ENCODE measurements at places on chromosomes 4 and X.

- no peak for DNase-seq
Measured at GRCh38 chr4:136754810-136755530, 777.3 kb downstream of the PCDH18 start.

- DNase-seq = peak; percentile 50
Measured at GRCh38 chrX:64204701-64205440, 637 bp downstream of the AMER1 start.

DNA sequence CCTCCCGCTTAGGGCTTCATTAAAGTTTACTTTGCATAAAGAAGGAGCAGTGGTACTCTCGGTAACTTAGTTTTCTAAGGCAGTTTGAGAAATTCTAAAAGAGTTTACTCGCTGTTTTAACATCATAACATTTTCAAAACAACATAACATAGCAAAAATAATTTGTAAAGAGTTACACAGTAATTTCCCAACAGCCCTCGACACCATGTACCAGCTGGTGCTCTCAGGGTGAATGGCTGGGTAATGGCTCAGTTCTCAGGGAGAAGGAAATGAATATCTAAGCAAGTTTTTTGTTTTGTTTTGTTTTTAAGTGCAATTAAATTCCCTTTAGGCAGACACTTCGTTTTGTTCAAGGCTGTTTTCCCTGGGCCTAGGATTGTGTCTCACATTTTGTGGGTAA lies 435.3 kb downstream of the C4orf33 start:
- DNase-seq = no peak

DNA sequence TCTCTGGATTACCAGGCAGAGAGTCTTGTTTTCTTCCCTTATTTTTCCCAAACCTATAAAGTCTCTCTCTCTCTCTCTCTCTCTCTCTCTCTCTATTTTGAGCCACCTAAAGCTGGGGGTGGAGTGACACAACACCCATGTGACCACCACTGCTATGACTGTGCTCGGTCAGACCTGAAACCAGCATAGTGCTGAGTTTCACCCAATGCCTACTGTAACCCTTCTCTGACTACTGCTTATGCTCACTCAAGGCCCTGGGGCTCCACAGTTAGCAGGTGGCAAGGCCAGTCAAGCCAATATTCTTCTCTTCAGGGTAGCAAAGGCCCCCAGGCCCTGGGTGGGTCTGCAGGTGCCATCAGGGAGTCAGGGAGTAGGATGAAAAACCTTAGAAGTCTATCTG lies 114.7 kb upstream of the ARMCX2 start:
- DNase-seq = no peak

GRCh38 chr4:114384629-114385028 lies 214.0 kb upstream of the UGT8 start:
- DNase-seq = peak; percentile 78

DNA sequence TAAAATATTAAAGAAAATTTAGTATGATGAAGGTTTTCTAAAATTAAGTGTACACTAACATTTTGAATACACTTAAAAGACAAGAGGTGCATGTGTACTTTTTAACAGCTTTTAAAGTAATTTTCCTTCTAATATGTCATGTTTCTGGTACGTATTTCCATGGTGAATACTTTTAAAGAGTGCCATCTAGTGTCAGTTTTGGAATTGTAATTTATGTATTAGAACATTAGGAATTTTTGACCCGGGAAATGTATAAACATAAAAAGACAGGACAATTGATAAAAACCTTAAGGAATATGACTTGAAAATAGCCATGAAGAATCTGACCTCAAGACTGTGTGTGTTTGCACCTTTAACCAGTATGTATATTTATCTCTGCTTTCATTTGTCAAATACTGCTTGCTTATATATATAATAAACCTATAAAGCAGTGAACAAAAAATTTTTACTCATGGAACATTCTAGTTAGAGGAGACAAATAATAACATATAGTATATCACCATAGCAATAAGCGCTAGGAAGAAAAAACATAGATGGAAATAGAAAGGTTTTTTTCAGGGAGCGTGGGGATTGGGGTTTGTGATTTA lies 7.2 kb downstream of the GSTCD start:
- peak; percentile 49 for DNase-seq

GRCh38 chrX:15322472-15322871 lies 7.0 kb upstream of the ASB11 start:
- no peak for DNase-seq

DNA sequence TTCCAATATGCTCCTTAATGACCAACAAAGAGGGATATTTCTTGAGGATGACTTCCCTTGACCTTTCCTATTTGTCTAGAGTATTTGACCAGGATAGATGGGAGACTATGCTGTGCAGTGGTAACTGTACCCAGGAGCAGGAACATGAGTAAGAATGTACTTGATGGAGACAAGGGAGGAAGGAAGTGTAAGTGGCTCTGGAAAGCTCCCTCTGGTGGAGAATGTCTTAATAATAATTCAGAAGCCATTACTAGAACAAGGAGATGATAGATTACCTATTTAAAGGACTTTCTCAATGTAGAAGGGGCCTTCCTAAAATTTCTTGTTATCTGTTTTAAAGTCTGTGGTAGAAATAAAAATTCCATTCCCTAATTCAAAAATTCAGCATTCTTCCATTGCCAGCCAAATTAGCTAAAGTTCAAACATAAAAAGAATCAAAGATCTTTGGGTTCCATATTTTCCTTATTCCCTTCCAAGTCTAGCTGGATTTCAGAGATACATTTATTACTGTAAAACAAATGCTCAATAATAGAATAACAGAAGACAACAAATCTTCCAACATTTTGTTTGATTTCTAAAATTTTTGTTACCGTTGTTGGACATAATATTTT lies 83.8 kb downstream of the GRID2 start:
- DNase-seq = peak; percentile 68

DNA sequence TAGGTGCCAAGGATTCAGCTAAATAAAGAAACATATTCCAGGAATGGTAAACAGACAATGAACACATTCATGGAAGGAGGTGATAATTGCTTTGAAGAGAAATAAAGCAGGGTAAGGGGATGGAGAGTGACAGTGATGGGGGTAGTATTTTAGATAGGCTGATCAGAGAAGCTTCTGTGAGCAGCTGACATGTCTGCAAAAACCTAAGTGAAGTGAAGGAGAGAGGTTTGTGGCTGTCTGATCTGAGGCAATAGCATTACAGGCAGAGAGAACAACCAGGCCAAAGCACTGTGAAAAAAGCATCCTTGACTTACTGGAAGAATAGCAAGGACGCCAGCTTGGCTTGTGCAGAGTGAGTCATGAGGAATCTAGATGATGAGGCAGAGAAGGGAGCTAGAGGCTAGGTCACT lies 271.9 kb upstream of the GATB start:
- DNase-seq = no peak

DNA sequence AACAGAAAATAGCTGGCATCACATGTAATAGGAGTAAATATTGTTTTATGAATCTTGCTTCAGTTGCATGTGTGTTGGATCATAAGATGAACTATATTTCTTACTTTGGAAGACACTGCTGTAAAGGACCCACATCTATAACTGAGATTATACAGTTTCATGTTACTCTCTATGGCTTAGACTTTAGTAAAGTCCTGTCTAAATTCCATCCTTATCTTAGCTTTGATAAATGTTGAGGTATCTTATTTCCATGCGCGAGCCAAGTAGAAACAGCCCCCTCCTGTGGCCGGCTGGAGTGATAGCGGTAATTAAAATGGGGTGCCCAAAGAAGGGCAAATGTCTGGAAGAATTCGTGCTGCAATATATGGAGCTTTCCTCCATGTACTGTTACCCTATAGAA lies 43.0 kb downstream of the CCDC158 start:
- DNase-seq = peak; percentile 60

DNA sequence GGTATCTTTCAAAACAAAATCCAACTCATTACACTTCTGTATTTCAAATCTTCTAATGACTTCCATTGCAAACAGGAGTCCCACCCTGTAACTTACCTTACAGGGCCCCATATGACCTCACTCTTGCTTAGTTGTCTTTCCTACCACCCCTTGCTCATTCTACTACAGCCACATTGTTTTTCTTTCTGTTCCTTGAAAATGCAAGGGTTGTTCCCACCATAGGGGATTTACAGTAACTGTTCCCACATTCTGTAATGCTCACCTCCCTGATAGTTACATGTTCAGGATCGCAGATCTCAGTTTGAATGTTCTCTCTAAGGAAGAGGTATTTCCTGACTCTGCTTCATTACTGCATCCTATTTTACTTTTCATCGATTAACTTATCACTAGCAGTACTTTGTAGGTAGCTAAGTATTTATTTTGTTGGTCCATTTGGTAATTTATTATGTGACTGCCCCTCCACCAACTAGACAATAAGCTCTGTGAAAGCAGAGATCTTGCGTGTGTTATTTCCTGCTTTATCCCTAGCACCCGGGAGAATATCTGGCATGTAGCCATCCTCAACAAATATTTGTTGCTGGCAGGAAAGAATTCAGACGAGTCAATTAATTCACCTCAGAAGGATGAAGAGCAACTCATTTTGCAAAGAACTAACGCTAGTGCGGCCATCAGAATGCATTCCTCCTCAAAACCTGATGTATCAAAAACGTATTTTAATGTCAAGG lies 21.4 kb downstream of the MAOB start:
- DNase-seq = no peak

GRCh38 chr4:176767183-176767582 lies 25.5 kb downstream of the VEGFC start:
- DNase-seq = no peak

DNA sequence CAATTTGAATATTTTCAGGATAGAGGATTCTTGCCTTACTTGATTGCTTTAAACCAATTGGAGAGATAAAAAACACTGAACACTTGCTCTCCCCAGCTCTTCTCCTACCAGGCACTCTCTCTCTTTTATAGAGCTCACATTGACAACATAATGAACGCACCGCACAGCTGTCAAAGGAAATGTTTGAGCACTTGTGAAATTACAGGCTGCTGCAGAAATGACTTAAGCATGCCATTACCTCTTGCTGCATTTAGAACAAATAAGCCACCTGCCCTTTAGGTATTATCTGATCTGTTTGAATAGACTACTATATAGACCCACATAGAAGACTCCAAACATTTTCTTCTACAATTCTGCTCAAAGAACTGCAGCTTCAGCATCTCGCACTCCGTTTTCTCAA lies 227.7 kb downstream of the C4orf33 start:
- DNase-seq = no peak

GRCh38 chr4:110484029-110484428 lies 8.1 kb downstream of the ENPEP start:
- peak; percentile 60 for DNase-seq

GRCh38 chr4:148369919-148370318 lies 72.3 kb downstream of the NR3C2 start:
- DNase-seq = no peak

DNA sequence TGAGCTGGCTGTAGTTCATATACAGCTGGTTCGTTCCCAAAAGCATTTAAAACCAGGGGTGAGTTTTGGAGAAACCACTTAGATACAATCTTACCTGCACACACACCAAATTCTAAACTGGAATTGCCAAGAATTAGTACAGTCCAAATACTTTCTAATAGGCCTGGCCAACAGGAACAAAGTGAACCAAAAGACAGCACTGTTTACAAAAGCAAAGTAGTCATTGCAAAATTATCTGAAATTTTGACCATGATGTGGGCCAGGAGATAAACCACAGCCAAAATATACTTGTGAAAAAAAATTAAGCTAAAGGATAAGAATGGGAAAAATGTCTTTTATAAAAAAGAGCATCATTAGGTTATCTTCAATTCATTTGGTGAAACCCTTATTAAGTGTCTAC lies 37.9 kb upstream of the NAP1L5 start:
- no peak for DNase-seq

DNA sequence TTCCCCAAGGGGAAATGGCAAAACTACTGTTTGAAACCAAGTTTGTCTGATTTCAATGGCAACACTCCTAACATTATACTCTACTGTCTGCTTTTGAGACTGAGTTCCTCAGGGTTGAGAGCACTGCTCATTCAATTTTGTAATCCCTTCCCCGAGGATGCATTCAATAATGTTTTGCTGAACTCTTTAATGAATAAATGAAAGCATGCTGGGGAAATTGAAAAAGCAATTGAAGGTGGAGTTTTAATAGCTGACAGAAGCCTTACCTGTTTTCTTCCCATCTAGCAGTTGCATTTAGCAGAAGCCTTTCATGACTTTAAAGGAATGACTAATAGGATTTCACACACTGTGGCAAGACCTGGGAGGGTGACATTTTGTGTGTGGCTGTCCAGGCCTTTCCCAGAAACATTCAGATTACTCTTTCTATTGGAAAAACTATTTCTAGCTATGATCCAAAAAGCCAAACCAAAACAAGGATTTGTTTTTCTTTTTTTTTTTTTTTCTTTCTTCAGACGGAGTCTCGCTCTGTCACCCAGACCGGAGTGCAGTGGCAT lies 45.1 kb downstream of the DTHD1 start:
- no peak for DNase-seq

DNA sequence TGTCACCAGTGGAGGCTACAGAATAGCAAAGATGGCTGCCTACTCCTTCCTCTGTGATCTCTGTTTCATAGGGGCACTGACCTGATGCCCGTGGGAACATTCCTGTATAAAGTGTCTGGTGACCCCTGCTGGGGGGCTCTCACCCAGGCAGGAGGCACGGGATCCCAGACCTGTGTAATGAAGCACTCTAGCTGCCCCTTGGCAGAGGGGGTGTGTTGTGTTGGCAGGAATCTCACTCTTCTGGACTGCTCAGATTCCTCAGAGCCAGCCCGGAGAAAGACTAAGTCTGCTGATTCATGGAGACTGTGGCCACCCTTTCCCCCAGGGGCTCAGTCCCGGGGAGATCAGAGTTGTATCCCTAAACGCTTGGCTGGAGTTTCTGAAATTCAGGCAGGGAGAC lies 648.3 kb downstream of the SPRY1 start:
- DNase-seq = no peak

- no peak for DNase-seq
Measured at GRCh38 chr4:156330436-156331031, 376.9 kb upstream of the CTSO start.

- DNase-seq = no peak
Measured at GRCh38 chr4:141023051-141023450, 110.2 kb downstream of the RNF150 start.

- no peak for DNase-seq
Measured at GRCh38 chr4:57661517-57662090, 551.4 kb upstream of the IGFBP7 start.

DNA sequence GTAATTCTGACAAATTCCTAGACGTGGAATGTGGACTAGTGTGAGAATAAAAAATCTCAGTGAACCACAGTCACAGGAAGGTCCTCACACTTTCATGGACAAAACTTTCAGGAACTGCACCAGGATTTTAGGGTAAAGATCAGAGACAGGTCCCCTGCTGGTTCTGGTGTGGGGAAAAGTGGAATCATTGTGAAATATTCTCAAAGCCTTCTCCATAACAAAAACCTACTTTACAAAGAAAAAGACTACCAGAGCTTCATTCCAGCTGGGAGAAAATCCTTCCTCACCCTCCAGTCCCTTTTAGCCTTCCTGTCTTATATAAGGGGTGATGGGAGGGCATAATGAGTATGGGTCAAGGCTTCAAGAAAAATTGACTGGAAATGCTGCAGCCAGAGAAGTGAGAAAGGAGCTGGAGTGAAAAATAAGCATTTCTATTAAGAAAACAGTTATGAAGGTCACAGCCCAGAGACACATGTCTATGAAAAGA lies 325.8 kb downstream of the ARAP2 start:
- DNase-seq = no peak

GRCh38 chrX:48520976-48521352 lies 644 bp upstream of the EBP start:
- no peak for DNase-seq
